ENCODE measurements at places on chromosomes 12 and 14. TPM values are rescaled to one million over a fixed set of nuclear protein-coding genes. Genes with fewer than 3 reads are reported as not detected.

The GSG1 gene
- total RNA-seq, result not detected

The HOXC13 gene
- not detected for total RNA-seq

The CNTN1 gene
- 81.4 TPM for total RNA-seq

The MIPOL1 gene
- 14.5 TPM for total RNA-seq

The MYO1H gene
- 0.27 TPM for total RNA-seq

The KRT78 gene
- total RNA-seq, result not detected

All from glutamatergic neuron (in vitro differentiated cells).